Stimulated activated effector memory CD8-positive, alpha-beta T cell treated with anti-CD3 and anti-CD28 coated beads, Interleukin-12 subunit alpha, Interleukin-12 subunit beta, amount 100 ng/mL, for 72 hours (primary cell): ENCODE measurements at places on chromosomes 4 and X.

- DNase-seq: no peak
These were observed 64.5 kb downstream of the CPE start for GRCh38 chr4:165443276-165443675.

GRCh38 chrX:37686369-37686995 lies 891 bp downstream of the XK start:
- no peak for DNase-seq

DNA sequence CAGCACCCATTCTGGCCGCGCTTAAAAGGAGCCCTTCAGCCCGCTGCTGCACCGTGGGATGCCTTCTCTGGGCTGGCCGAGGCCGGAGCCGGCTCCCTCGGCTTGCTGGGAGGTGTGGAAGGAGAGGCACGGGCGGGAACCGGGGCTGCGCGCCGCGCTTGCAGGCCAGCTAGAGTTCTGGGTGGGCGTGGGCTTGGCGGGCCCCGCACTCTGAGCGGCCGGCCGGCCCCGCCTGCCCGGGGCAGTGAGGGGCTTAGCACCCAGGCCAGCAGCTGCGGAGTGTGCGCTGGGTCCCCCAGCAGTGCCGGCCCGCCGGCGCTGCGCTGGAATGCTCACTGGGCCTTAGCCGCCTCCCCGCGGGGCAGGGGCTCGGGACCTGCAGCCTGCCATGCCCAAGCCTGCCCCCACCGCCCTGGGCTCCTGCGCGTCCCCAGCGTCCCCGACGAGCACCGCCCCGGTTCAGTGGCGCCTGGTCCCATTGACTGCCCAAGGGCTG lies 111.3 kb downstream of the PCDH18 start:
- no peak for DNase-seq

DNA sequence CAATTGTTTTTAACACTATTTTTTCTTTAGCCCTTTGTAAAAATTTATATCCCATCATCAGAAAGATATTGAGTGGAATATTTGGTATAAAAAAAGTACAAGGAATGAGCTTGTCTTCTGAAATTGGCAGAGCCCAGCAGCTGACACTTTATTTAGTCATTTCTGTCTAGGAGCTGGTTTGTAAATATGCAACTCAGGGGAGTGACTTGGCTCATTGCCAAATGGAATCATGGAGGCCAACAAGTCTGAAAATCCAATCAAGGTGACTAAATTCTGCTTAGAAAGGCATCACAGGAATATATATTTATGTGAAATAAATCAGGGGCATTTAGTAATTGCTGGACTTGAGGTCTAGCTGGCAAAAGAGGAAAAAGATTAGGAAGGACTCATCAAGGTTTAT lies 74.4 kb downstream of the OTC start:
- DNase-seq: no peak

GRCh38 chrX:44889824-44890223 lies 16.8 kb downstream of the KDM6A start:
- no peak for DNase-seq

DNA sequence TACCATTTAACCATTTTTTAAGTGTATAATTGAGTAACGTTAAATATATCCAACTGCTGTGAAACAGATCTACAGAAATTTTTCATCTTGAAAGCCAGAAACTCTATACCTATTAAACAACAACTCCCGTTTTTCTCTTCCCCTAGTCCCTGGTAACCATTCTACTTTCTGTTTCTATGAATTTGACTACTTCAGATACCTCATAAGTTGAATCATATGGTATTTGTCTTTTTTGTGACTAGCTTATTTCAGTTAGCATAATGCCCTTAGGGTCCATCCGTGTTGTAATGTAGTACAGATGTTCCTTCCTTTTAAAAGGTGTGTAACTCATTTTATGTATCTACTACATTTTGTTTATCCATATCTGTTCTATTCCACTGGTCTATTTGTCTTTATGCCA lies 48.7 kb downstream of the STAG2 start:
- no peak for DNase-seq
